ENCODE measurements at places on chromosomes 5 and 9.

DNA sequence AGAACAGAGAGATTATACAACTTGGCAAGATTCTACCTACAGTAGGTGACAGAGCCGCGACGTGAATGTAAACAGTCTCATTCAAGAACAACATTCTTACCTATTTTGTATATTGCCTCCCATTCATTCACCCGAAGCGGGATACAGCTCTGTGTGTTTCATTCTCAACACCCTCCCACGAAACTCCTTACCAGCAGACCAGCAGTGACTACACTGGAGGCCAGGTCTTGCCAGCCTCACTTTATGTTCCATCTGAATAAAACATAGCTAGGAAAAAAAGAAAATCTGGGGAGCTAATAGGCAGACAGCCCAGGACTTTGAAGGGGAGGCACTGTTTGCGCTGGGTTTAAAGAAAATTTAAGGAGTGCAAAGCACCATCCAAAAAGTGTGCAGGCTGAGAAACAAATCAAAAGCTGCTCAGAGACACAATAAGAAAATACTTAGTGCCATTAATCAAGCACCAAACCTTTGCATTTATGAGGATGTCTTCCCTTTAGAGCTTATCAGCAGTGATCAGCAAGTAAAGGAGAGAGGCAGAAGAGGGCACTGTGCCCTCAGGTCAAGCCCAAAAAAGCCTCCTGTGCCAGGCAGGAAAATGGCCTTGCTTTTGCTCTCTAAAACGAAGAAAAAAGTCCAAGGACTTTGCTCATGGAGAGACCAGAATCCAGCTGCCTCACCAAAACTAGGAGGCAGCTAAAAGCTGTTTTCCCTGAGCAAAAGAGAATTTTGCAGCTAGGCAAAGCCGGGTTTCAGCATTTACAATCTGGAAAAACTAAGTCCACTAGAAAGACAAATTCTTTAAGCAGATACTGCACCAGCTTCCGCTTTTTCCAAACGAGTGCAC, 295.1 kb downstream of the BNC2 start:
- no peak for DNase-seq

- DNase-seq = no peak
Measured at GRCh38 chr9:27090231-27090630, 18.8 kb upstream of the TEK start.

DNA sequence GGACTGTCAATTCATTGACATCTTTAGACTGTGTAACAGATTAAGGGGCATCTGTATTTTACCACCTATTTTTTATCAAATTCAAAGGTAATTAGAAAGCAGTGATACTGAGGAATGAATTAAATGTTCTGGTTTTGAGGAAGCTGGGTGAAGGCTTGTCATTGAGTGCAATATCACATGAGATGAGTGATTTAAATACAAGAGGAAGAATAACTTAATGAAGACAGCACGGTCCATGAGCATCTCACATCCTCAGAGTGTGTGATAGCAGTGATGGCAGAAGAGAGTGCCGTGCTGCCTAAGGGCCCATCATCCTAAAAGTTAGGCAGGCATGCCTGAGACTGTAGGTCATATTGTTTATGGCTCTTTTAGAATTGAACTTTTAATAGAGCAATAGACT, 263.3 kb downstream of the MAST4 start:
- no peak for DNase-seq

- DNase-seq = no peak
Measured at GRCh38 chr5:33415811-33416354, 24.9 kb upstream of the TARS1 start.

DNA sequence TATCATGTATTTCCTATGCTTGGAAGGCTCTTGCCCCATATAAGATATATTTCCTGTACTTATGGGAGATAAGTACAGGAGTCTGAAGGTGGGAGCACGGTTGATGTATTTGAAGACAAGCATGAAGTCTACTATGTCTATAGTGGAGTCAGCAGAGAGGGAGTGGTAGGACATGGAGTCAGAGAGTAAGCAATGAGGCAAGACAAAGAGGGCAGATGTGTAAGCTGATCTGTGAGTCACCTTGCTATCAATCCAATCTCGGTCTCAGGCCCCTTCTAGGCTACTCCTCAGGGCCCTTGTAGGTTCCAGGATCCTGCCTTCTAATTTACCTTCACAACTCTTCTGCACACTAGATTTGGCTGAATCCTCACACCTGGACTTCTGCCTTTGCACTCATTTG, 105.5 kb downstream of the MACIR start:
- no peak for DNase-seq

GRCh38 chr5:37926732-37927131, 86.9 kb upstream of the GDNF start:
- no peak for DNase-seq

- no peak for DNase-seq
Measured at GRCh38 chr5:76690037-76690679, 25.8 kb upstream of the F2R start.

- DNase-seq = no peak
Measured at GRCh38 chr5:15366676-15367391, 133.1 kb upstream of the FBXL7 start.

GRCh38 chr5:146528236-146528635, 12.2 kb upstream of the GPR151 start:
- no peak for DNase-seq

DNA sequence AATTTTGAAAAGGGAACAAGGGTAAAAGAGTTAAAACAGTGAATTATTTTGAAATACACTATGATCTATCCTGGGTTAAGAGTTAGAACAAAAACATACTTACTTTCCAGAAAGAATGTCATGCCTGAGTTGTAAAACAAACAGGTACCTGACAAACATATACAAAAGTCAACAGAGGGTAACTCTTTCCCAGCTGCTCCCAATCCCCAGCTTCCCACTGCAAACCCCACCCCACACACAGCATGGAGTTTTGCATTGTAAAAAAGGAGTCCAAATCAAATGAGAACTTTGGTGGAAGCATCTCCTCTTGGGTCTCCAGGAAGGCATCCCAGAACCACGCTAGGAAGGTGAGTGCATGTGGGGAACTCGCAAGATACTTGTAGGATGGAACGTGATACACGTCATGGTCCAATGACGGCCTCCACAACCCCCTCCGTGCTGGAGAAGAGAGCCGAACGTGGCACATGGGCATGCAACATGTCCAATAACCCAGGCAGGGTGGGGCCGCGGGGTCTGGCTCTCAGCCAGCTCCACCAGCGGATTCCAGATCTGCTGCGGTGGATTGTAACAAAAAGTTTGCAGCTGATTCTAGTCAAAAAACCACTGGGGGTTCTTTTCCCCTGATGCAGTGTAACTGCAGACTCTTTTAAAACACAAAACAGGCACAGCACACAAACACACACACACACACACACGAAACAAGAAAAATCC, 55.8 kb downstream of the EPB41L4B start:
- DNase-seq = no peak

GRCh38 chr9:117511852-117512481, 97.1 kb upstream of the ASTN2 start:
- no peak for DNase-seq

- DNase-seq = no peak
Measured at GRCh38 chr5:132277256-132277655, 16.9 kb upstream of the SLC22A4 start.

GRCh38 chr9:34197756-34198711, 19.2 kb downstream of the UBAP1 start:
- no peak for DNase-seq

DNA sequence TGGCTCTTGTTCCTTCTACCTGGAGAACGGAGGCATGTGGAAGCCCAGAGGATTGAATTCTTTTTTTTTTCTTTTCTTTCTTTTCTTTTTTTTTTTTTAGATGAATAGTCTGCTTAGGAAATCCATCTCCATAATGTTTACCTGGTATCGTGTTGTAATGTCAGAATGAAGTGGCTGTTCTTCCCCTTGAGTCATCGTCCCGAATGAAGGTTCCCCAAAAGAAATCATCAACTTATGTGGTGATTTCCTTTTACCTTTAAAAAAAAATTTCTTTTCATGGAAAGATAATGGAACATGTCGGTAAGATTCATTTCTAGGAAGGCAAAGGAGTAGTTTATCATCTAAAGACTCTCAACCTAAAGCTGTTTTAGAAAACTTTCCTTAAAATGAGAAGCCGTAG, 59.7 kb downstream of the DOCK8 start:
- no peak for DNase-seq

GRCh38 chr9:109161471-109161870, 5.6 kb downstream of the FRRS1L start:
- no peak for DNase-seq

GRCh38 chr5:154236-154635, 37.1 kb upstream of the LRRC14B start:
- DNase-seq = no peak

Data from B cell (primary cell).